ENCODE measurements at places on chromosomes 2 and 18.

DNA sequence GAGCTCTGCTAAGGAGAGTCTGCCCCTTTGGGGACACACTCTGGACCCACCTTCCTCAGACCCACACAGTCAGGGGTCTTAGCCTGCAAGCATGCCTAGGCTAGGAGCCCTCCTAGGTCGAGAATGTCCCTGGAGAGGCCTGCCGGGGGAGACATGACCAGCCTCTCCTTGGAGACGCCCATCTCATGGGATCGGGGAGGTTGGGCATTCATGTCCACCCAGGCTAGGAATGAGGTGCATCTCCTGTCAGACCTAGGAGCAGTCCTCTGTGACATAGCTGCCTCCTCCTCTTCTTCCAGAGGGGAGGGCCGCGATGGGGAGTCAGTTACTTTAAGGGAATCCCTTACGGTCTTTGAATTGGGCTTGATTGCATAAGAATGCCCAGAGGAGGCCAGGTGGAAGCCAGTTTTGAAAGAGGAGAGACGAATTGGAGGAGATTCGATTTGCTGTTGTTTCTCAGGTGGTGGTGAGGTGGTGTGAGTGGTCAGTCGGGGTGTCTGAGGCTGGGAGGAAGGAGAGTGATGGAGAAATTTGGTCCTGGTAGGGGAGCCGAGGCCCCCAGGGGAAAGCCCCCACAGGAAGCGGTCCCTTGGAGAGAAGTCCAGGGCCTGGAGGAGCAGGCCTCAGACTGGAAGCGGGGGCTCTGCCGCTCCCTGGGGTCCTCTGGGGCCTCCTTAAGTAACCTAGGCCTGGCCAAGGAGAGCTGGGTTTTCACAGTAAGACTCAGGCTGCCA is 241.3 kb downstream of the DYSF start:
- no peak for DNase-seq

GRCh38 chr2:42755191-42755880 is 8.6 kb downstream of the OXER1 start:
- DNase-seq = no peak

- no peak for DNase-seq
Observed at GRCh38 chr2:238280083-238280825, 8.2 kb downstream of the PER2 start.

- DNase-seq = no peak
Observed at GRCh38 chr2:124585277-124585676, 560.2 kb downstream of the CNTNAP5 start.

GRCh38 chr2:46982351-46983064 is 66.9 kb upstream of the MCFD2 start:
- no peak for DNase-seq

GRCh38 chr18:5457462-5457957 is 86.3 kb downstream of the EPB41L3 start:
- DNase-seq = no peak

DNA sequence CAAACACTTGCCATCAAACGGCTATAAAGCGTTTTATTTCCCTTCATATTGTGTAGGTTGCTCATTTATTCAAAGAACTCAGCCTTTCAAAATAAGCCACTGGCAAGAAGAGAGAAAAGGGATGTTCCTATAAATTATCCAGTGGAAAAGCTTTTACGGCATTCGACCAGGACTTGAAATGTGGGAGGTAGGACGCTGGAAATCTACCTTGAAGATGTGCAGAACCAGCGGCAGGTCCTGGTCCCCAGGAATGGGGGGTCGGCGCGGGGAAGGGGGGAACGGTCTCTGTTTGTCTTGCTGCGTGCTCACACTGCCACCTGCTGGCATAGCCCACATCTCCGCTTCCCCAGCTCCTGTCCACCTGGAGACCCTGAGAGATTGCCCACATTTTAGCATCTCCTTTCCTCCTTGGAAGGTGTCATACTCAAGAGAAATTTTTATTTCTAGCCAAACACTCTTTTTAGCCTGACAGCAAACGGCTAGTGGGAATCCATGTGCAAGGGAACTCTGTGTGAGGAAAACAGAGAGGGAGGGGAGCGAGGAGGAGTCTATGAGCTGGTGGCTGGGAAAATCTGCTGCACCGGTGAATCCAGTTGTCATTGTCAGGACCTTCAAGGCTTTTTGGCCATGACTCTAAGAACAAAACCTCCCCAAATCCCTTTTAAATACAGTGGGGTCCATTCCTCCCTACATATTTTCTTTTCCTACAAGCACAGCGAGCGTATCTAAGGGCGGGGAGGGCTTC is 349.0 kb upstream of the PKDCC start:
- no peak for DNase-seq

DNA sequence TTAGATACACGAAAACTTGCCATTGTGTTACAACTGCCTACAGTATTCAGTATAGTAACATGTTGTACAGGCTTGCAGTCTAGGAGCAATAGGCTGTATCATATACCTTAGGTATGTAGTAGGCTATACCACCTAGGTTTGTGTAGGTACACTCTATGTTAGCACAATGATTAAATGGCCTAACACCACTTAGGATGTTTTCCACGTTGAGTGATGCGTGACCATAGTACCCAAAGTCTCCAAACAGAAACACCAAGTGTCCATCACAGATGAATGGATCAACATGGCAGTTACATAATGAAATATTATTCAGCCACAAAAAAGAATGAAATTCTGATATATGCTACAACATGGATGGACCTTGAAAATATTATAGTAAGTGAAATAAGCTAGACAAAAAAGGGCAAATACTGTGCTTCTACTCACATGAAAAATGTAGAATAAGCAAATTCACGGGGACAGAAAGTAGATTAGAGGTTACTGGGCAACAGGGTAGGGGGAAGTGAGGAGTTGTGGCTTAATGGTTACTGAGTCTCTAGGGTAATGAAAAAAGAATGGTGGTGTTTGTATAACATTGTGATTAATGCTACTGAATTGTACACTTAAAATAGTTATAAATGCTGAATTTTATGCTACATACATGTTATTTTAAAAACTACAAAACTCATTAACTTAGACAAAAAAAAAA is 62.6 kb downstream of the TMEM131 start:
- no peak for DNase-seq

GRCh38 chr2:68414876-68415275 is 49.8 kb downstream of the PLEK start:
- no peak for DNase-seq

- DNase-seq = no peak
Observed at GRCh38 chr2:49241991-49242390, 87.7 kb upstream of the FSHR start.

GRCh38 chr2:216974321-216975302 is 114.7 kb upstream of the TNP1 start:
- DNase-seq = no peak

- peak; percentile 87 for DNase-seq
Observed at GRCh38 chr2:237512774-237513466, 25.9 kb downstream of the MLPH start.

GRCh38 chr2:217293607-217294006 is 433.7 kb upstream of the TNP1 start:
- no peak for DNase-seq

DNA sequence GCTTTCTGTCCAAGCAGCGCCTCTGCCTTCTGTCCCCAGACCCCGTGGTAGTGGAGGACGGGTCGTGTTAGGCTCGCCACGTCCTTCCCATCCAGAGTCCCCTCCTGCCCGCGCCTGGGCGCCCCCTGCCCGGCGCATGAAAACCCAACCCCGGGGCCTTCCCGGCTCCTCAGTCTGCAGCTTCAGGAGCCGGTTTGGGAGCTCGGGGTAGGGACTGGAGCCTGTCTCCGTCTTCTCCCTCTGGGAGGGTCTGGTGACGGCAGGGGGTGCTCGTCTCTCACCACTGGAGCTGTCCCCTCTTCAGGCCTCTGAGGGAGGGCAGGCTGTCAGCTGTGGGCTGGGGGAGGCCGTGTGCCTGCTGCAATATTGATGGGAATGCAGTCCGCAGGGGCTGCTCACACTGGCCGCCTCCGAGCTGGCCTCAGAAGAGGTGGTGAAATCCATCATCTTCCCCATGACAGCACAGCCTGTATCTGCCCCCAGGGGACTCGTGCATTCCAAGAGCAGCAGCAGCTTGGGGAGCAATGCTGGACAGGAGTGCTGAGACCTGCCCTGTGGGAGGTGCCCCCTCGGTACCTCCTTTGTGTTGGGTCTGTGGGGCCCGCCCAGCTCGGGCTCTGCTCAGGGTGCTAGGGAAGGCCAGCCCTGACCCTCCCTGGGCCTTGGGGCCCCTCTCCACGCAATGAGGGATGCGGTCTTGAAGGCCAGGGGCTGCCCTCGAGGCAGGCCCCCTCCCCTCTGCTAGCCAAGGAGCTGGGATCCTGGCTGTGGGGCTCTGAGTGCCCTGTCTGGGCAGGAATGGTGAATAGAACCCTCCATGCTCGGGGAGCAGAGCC is 17.8 kb upstream of the KLHL30 start:
- no peak for DNase-seq

DNA sequence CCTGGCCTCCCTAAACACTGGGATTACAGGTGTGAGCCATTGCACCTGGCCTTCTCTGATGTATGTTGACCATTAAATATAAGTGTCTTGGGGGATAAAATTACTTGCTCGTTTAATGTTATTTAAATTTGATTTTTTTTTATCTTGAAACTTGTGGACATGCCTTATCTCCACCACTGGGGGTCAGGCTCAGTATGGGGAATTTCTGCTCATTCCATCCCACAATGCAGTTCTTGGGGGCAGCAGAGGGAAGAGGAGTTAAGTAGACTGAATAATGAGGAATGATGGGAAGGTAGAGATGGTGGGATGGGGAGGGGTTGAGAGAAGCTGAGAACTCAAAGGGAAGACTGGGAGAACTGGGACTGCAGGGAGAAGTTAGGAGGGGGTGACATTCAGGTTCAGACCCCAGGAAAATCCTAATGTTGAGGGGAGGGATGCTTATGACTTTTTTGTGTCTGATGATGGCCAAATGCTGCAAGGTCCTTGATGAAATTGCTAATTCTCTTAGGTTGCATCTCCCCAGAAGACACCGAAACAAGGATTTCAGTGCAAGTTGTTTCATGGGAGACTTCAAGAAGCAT is 174.2 kb downstream of the MIB1 start:
- DNase-seq = peak; percentile 65

GRCh38 chr18:32201948-32202672 is 12.3 kb downstream of the MEP1B start:
- DNase-seq = no peak

GRCh38 chr2:127049927-127050802 is 56.8 kb downstream of the BIN1 start:
- DNase-seq = peak; percentile 24

GRCh38 chr2:65045651-65046050 is 10.6 kb upstream of the CEP68 start:
- DNase-seq = no peak

DNA sequence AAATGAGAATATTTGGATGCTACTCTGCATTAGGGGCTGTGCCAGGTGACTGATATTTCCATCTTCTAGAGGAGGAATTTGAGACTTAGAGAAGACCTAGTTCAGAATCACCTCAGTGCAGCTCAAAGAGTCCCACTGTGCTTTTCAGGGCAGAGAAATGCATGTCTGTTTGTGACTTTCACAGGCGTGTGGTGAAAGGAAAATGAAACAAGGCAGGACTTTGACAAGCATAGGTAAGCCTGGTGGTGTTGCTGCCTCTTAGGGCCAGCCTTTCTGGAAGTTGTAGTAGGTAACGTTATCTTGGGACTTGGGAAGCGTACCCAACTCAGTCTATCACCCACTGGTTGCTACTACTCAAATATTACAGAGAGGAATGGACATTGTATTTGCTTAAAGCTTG is 2.6 kb downstream of the GPR39 start:
- no peak for DNase-seq

DNA sequence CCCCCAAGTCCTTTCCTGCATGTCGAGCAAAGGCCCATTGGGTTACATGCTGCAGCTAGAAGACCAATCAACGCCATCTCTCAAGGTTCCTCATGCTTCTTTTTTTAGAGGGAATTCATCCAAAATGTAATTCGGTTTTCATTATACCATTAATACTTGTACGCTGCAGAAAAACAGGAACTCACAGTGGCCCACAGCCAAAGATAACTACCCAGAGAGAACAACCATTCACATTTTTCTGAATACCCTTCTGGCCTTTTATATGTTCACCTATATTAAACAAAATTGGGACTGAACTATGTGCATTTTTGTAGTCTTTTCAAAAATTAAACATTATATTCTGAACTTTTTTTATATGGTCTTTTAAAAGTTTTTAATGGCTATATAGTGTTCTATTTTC is 25.8 kb downstream of the FARP2 start:
- no peak for DNase-seq

- DNase-seq = no peak
Observed at GRCh38 chr2:40511661-40512213, 59.8 kb upstream of the SLC8A1 start.

DNA sequence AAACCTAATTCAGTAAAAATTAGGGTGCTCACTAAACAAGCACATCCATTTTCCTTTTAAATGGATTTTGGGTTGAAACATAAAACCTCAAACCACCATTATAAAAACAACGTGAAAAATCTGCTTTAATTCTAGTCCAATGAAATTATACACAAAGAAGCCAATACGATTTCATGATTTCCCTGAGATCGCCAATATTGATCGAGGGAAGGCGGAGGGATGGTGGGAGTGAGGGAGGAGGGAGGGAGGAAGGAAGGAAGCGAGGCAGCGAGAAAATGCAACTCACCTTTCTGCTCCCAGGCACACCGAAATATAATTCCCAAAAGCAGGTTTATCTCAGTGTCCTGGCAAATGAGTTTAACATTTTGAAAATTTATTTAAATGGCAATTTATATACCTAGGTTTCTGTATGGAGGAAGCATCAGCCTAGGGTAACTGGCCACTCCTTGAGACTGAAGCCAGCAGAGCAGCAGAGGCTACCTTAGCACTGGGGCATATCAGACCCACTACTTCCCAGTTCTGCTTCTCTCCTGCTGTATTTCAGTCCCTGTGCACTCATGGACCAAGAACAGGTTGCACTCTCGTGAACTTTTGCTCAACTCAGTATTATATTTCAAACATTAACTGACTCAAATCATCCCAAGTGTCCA is 2.3 kb upstream of the ONECUT2 start:
- no peak for DNase-seq

DNA sequence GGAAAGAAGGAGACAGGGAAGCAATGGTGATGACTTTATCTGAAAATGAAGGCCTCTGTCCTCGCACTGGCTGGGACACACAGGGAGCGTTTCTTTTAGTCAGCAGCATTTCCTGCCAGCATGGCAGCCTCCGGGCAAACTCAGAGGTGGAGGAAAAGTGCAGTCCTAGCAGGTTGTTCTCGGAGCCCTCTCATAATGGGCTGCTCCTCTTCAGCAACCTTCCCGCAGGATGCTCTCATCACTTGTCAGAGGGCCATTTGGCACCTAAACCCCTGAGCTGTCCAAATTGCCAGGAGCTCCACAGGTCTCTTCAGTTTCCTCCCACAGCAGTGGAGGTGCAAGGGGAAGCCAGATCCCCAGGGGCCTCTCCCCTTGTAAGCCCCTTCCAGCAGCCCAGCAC is 6.2 kb downstream of the STK39 start:
- DNase-seq = no peak

- no peak for DNase-seq
Observed at GRCh38 chr18:55069497-55069896, 110.2 kb upstream of the CCDC68 start.

- peak; percentile 21 for DNase-seq
Observed at GRCh38 chr2:32061973-32062861, 1.1 kb upstream of the SPAST start.

- peak; percentile 49 for DNase-seq
Observed at GRCh38 chr2:163348857-163349380, 386.9 kb downstream of the FIGN start.

All from RKO (cell line).